Urinary bladder (tissue), 4 donors: ENCODE measurements at places on chromosomes 4 and X.

GRCh38 chr4:36392916-36393315 lies 111.5 kb downstream of the DTHD1 start:
- DNase-seq, result no peak

- DNase-seq, result no peak
Measured at GRCh38 chrX:22165732-22166457, 106.8 kb upstream of the CBLL2 start.

DNA sequence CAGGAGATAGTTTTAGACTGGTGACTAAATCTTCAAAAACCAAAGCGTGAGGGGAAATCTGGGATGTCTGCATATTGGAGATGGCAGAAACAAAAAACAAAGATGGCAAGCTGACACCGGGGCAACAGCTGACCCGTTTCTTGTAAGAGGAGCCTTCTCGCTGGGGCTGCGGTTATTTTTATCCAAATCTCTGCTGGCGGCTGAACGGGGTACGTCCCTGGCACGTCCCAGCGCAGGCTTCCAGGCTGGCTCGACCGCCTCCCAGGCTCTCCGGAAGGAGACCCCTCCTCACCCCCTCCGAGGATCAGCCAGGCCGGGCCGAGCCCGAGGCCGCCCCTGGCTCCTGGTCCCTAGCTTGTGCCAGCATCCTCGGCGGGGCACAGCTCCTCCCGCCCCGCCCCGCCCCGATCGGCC lies 403 bp downstream of the SGCB start:
- DNase-seq, result no peak

GRCh38 chr4:118918388-118918787 lies 29.7 kb downstream of the SYNPO2 start:
- DNase-seq, result peak; percentile 53

DNA sequence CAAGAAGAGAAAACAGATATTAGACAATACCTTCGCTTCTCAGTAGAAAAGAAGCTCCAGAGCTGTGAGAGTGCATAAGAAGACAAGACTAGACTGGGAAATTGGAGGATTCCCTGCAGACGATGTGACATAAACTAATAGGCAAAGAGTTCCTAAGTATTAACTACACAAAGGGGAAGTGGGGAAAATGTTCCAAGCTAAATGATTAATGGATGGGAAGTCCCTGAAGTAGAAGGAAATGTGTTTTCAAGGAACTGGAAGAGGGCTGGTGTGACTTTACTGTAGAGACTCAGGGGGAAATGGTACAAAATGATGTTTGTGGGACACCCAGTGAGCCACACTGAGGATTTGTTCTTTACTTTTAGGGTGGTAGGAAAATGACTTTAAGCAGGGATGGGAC lies 69.7 kb upstream of the DCLK2 start:
- no peak for DNase-seq

DNA sequence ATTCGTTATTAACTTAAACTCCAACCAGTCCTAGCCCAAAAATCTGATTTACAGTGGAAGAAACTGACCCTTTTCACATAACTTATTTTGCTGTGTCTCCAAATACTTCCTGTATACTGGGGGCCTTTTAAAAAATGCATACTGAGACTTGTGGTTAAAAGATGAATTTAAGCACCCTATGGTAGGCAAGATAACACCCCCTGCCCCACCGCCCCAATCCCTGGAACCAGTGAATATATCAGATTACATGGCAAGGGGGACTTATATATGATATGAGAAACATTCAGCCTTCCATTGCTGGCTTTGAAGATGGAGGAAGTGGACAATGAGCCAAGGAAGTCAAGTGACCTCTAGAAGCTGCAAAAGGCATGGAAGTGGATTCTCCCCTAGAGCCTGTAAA lies 3.1 kb upstream of the CLCN3 start:
- DNase-seq, result no peak

DNA sequence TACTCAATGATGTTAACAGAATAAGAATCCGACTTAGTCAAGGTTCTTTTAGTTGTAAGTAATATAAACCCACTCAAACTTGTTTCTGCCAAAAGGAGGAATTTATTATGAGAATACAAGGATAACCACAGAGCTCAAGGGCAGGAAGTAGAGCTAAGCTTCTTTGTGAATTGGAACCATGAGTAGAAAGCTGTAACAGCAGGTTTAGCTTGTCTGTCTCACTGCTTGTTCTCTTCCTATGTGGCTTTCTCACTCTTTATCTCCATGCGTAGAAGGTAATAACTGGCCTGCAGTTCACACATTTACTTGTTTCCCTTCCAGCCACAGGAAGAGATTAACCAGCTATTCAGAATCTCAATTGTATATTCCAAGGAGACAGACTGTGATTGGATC lies 378.3 kb downstream of the PPP1R2C start:
- DNase-seq, result no peak

DNA sequence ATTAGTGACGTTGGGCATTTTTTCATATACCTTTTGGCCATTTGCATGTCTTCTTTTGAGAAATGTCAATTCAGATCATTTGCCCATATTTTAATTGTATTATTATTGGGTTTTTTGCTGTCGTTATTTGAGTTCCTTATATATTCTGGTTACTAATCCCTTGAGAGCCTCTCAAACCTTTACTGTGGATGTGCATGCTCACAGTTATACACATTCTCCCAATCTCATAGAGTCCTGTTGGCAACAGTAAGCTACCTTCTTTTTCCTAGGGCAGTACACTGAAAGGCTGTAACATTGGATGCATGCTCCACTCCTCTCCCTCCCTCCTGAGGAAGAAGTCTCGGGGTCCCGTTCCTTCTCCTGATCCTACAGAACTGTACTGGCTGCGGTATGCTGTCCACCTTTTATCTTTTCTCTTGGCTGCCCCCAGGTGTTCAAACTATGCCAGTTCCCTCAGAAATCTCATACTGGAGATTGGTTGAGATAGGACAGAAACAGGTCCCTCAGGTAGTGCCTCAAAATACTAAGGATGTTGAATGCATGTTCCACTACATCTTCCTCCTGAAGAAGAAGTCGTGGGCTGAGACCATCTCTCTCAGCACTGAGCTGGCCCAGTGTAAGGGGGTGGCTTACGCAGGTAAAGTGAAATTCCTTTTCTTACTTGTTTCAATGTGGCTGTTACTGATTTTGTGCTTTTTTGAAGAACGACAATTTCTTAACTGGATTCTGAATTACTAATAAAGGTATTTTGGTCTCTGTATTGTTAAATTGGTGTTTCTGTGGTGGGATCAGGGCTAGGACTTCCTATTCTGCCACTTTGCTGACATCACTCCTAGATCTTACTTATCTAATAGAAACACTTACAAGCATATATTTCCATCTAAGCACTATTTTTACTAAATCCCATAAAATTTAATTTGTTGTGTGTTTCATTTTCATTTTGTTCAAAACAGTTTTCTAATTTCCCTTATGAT lies 145.4 kb upstream of the HUWE1 start:
- DNase-seq, result no peak

- no peak for DNase-seq
Measured at GRCh38 chr4:4803912-4804296, 55.6 kb upstream of the MSX1 start.

DNA sequence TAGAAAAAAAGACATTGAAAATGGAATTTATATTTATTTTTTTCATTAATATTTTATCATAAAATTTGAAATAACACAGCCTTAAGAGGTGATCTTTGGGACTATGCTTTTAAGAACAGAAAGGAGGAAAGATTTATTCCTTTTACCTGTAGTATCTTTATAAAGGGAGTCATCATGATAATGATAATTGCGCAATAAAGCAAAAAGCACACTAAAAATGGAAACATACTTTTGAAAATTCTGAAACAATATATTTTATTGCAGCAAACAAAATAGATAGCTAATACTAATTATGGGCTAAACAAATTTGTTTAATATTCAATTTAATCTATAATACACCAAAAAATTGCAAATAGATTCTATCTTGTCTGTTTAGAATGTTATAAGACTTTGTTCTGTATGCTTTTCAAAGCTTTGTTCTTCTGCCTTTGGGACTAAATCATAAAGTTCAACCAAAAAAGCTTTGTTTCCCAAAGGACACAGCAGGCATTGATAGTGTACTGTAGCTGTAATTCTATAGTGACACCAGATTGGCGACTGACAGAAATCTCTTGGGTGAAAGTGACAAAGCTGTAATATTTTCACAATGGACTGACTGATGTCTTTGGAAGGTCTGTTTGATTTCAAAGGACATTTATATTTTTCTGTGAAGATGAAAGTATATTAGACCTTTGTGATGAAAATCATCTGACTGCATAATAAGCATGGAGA lies 2156.6 kb upstream of the TENM3 start:
- no peak for DNase-seq

- no peak for DNase-seq
Measured at GRCh38 chr4:4639370-4639769, 97.5 kb upstream of the STX18 start.

GRCh38 chr4:150215601-150216000 lies 137.4 kb downstream of the DCLK2 start:
- no peak for DNase-seq

GRCh38 chrX:78314561-78314960 lies 12.8 kb downstream of the CYSLTR1 start:
- DNase-seq, result no peak

DNA sequence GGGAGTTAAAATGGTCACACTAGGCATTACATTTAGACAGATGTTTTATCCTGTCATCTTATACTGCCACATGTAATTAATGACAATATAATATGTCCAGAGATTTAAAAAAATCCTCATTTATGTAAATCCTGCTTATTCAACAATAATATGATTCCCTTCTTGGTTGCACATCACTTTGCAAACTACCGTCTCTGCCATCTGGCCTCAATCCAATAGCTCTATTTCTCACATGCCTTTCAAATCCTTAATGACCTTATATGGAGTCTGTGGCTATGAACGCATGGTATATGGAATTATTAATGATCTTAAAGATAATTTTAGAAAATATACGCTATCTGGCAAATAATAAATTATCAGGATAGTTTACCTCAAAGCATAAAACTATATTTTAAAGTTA lies 144.5 kb downstream of the NPNT start:
- DNase-seq, result no peak

DNA sequence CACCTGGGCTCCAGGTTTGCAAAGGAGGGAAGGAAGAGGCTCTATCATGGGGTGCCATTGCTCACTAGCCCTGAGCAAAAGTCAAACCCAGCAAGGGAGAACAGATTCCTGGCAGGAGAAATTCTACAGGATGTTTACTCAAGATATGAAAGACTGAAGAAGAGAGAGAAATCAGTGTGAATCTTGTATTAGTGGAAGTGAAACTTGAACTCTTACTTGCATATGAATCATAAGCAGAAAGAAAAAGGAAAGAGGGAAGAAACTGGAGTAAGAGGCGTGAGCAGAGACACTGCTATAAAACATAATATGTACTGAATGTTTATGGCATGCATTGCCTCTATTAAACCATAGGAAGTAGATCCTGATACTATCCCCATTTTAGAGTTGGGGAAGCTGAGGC lies 60.9 kb downstream of the C4orf46 start:
- DNase-seq, result no peak
